Activated CD8-positive, alpha-beta memory T cell treated with anti-CD3 and anti-CD28 coated beads, Interleukin-2, amount 10 ng/mL, durations not matched to agents 7 days and 5 days (primary cell): ENCODE measurements at places on chromosomes 3 and 15. TPM values are rescaled to one million over a fixed set of nuclear protein-coding genes. Genes with fewer than 3 reads are reported as not detected.

Gene PARP15
- 40.6 TPM for total RNA-seq

Gene GCNT3
- not detected for total RNA-seq

Gene XCR1
- not detected for total RNA-seq

Gene PAQR5
- not detected for total RNA-seq

Gene UNC13C
- total RNA-seq = not detected

Gene SPATA12
- total RNA-seq = not detected

Gene RBP2
- not detected for total RNA-seq

Gene NR1I2
- total RNA-seq = 0.26 TPM

Gene RHOV
- total RNA-seq = not detected

Gene GPR27
- total RNA-seq = 5.3 TPM

Gene PLSCR5
- total RNA-seq = not detected

Gene LDHAL6B
- not detected for total RNA-seq

Gene PSTPIP1
- 157 TPM for total RNA-seq

Gene ACSBG1
- not detected for total RNA-seq

Gene C3orf33
- 1.1 TPM for total RNA-seq

Gene LMAN1L
- not detected for total RNA-seq

Gene NPAP1
- not detected for total RNA-seq

Gene WNT7A
- not detected for total RNA-seq

Gene EPHA6
- not detected for total RNA-seq

Gene TGM4
- total RNA-seq = not detected

Gene SRGAP3
- 2.8 TPM for total RNA-seq

Gene ZNF660
- 0.30 TPM for total RNA-seq

Gene ASB14
- not detected for total RNA-seq

Gene IMPDH2
- 229 TPM for total RNA-seq
